Effector memory CD4-positive, alpha-beta T cell (primary cell): ENCODE measurements at places on chromosomes 3 and 15.

GRCh38 chr3:43389388-43390254 lies 103.3 kb downstream of the SNRK start:
- peak; percentile 63 for DNase-seq

GRCh38 chr3:99356696-99357095 lies 281.7 kb upstream of the COL8A1 start:
- no peak for DNase-seq

DNA sequence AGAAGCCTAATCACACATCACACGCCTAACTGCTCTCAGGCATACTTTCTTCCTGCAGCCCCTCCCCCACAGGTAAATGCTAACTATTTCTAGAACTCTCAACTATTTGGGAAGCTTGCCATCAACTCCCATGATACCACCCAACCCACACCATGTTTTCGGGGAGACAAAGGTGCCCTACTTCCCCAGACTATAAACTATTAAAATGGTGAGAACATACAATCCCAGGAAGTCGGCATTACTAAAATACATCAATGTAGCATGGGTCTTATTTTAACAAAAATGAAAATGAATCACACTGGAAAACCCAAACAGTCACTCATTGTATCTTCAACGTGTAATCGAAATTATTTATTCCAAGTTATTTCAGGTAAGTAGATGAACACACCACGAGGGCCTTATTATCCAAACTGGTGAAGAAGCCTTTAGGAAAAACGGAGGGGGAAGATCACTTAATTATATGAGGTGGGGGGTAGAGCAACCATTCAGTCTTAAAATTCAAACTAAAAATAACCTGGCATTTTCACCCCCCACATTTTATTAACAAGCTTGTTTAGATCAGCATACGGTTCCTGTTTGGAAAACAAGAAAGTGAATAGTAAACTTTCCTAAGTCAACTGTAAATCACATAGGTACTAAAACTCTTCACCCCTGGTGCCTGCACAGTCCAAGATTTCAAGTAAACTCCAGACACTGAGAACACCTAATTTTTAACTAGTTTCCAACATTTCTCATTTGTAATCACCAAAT lies 1.9 kb downstream of the TBL1XR1 start:
- DNase-seq = no peak

- DNase-seq = no peak
Observed at GRCh38 chr3:194067949-194068362, 68.0 kb upstream of the HES1 start.

DNA sequence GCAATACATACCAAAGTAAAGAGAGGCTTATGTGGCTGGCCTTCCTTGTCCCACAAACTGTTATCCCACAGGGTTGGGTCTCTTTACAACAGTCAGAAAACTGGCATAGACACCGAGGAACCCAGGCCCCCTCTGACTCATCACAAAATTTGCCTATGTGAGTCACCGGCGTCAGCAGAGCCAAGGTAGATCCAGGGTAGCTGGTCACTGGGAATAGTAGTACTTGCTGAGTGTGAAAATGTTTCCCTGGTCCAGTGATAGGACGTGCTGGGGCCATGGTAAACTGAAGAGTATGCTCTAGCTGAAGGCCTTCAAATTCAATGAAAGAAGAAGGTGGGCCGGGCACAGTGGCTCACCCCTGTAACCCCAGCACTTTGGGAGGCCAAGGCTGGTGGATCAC lies 27.1 kb upstream of the SKIL start:
- no peak for DNase-seq

DNA sequence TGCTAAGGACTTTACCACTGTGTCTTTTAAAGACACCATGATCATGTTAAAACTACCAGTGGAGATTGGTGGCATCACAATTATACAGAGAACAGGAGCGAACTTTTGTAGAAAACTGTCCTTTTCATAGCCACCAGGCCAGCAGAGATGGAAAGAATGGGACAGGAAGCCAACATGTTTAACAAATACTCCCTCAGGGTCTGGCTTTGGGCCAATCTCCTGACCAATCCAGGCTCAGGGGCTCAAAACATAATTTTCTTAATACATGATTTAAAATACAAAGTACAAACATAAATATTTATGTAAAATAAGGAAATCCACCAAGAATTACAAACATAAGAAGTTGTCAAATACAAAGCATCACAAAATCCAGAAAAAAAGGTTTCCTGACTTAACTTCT lies 266.0 kb downstream of the VPS13C start:
- no peak for DNase-seq

GRCh38 chr3:20099060-20099459 lies 58.8 kb downstream of the KAT2B start:
- DNase-seq = no peak

DNA sequence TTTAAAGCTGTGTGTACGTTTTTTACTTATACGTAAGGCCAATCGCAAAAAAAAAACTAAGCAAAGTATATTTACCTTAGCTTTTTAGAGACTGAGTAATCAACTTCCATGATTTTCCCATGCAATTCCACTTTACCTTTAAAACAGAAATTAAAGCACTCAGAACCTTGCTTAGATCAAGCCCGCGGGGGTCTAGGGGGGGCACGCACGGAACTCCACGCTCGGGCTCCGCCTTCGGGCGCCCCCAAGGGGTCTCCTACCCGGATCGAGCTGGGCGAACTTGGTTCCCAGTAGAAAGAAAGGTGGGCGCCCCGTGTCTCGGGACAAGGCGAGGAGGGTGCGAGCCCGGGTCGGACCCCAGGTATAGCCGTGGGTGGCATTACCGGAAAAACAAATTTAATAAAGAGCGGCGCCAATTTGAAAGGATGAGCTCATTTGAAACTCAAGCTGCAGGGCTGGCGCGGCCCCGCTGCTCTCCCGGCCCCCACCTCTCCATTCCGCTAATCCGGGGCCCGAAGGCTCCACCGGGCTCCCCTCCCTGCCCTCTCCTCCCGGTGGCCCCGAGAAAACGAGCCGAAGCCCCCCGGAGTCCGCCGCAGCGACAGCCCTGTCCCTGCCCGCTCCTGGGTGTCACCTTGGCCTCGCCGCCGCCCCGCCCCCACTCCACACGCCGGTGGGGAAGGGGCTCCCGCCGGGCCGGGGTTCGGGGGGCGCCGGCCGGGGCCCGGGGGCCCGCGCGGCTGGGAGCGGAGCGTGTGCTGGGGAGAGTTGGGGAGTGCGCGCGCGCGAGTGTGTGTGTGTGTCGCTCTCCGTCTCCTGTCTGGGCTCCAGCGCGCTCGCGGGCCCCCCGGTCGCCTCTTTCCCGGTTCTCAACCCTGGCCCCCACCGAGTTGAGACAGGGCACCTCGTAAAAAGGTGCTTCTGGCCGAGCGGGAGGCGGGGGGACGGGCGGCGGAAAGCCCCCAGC lies 1.5 kb downstream of the IGF2BP2 start:
- no peak for DNase-seq

GRCh38 chr3:22684739-22685138 lies 518.4 kb upstream of the UBE2E2 start:
- no peak for DNase-seq
